WERI-Rb-1 (cell line): ENCODE measurements at places on chromosomes 4 and X.
A peak's percentile ranks its signal among the peaks of the same experiment; 100 is the strongest.

DNA sequence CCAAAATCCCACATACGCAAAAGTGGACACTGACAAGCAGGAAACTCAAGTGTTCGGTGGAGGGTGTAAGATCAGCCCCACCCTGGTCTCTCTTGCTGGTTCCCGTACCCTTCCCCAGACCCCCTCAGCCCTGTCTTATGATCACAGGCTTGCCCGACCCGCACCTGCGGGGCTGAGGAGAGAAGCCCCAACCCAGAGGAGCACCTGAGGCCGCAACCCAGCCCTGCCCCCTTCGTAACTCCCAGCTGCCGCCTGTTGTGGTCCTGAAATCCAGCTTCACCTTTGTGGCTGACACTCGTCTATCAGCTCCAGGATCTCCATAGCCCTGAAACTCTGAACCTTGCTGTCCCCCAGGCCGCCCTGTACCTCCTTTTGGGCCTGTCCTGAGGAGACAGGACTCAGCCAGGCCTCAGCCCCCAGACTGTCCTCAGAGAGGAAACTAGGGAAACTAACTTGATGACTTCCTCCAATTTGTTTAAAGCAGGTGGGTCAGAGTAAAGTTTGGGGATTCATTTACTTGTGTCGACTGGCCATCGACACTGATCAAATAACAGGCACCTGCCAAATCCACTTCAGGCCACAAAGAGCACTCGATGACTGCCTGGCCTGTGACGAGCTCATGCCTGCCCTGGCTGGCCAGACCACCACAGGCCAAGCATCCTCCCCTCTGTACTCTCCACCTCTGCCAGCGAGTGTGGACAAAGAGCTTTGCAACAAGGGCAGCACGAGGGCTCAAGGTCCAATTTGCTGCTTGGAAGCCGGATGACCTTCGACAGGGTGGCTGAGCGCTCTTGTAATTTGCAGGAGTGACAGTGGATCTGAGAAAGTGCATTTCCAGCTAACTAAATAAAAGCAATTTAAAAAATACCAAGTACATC is 19.3 kb downstream of the DCTD start:
- no peak for DNase-seq

- no peak for DNase-seq
Observed at GRCh38 chr4:74896595-74896994, 36.3 kb upstream of the PARM1 start.

DNA sequence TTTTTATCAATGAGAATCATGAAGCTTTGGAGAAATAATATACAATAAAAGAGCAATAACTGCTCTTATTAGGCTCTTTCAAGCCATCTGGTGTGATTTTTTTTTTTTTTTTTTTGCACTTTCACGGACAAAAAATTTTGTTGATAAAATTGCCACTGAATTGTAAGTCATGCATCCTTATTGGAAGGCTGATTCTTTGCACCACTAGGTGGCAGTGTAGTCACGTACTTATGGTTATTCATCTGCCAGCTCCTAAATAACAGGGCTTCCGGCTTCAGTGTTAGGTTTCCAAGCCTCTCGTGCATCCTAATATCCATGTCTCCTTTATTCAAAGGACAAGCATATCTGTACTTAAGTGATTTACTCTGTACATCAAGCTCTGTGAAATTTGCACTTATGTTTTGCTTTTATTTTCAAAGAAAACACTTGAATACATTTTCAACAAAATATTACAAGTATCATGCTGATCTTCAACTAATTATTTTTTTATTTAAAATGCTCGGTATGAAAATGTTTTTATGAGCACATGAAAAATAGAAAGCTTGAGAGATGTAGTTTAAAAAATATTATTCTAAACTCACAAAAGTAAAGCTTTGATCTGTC is 1578.3 kb upstream of the TENM3 start:
- peak; percentile 85 for DNase-seq

GRCh38 chrX:27626066-27626465 is 35.9 kb downstream of the DCAF8L2 start:
- no peak for DNase-seq

GRCh38 chr4:143713955-143714625 is 13.6 kb upstream of the FREM3 start:
- DNase-seq: no peak

DNA sequence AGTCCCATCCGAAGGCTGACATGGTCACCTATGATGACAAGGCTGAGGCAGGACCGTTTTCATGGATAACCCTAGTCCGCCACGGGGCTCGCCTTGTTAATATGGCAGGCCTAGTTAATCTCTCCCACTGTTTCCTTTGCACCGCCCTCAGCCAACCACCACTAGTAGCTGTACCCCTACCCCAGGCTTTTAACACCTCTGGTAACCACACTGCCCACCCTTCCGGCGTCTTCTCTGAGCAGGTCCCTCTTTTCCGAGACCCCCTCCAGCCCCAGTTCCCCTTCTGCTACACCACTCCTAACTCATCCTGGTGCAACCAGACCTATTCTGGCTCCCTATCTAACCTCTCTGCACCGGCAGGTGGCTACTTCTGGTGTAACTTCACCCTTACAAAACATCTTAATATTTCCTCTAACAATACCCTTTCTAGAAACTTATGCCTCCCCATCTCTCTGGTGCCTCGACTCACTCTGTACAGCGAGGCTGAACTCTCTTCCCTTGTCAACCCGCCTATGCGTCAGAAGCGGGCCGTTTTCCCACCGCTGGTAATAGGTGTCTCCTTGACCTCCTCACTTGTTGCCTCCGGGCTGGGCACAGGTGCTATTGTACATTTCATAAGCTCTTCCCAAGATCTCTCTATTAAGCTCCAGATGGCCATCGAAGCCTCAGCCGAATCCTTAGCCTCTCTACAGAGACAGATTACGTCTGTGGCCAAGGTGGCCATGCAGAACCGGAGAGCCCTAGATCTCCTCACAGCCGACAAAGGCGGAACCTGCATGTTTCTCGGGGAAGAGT is 964.4 kb downstream of the RPA4 start:
- DNase-seq: peak; percentile 40

DNA sequence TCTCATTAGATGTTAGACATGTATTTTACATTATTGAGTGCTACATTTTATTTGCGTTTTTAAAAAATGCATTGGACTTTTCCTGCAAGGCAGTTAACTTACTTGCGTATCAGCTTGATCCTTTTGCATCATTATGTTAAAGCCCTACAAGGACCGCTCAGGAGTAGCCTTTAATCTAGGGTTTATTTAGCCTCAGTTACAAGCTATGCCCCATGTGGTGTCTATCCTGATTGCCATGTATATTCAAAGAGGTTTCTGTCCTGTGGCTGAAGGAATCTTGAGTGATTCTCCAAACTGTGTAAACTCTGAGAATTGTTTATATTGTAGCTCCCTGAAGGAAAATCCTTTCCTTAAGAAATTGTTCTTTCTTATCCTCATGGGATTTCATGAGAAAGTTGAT is 821.8 kb upstream of the AGA start:
- DNase-seq: no peak

- no peak for DNase-seq
Observed at GRCh38 chr4:116515959-116516358, 569.4 kb downstream of the TRAM1L1 start.

DNA sequence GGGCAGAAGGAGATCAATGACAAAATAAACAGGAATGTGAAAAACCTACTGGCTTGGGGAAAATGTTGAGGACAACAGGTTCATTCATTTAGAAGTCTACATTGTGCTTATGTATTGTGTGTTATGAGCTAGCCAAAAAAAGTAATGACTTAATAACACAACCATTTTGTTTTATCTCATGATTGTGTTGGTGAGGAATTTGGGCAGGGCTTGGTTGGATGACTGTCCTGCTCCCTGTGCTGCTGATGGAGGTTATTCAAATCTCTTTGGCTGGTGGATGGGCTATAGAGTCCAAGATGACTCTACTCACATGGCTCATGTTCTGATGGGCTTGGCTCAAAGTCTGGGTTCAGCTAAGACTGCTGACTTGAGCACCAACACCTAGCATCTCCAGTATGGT is 116.3 kb downstream of the HS3ST1 start:
- DNase-seq: no peak

DNA sequence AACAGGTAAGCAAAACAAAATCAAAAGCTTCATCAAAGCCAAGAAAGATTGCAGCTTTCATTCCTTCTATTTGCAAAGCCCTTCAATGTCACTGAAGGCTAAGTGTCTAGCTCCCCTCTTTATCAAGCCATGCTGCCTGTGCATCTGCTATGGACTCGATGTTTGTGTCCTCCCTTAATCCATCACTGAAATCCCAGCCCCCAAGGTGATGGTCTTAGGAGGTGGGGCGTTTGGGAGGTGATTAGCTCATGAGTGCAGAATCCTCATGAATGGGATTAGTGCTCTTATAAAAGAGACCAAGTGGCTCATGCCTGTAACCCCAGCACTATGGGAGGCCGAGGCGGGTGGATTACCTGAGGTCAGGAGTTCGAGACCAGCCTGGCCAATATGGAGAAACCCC is 6.9 kb upstream of the TRIM2 start:
- DNase-seq: peak; percentile 90

GRCh38 chr4:110475881-110476818 is at the start of gene ENPEP:
Gene ENPEP, plus strand, starts transcription at chr4:110476155. Its CDS starts 260 bp downstream, at chr4:110476415.
- DNase-seq: no peak

- DNase-seq: no peak
Observed at GRCh38 chrX:63434206-63434605, 83.1 kb upstream of the SPIN4 start.
